ENCODE measurements at places on chromosomes 16 and 17. TPM values are rescaled to one million over a fixed set of nuclear protein-coding genes. Genes with fewer than 3 reads are reported as not detected.

GRCh38 chr16:70804153-70804733 is 3.3 kb upstream of the VAC14 start:
- no peak for DNase-seq

- DNase-seq, result no peak
These were observed 162.7 kb downstream of the CCT6B start for GRCh38 chr17:34798581-34798980.

- no peak for DNase-seq
These were observed 221.6 kb downstream of the GSG1L start for GRCh38 chr16:27841911-27842310.

GRCh38 chr16:69197573-69197972 is 10.6 kb downstream of the SNTB2 start:
- DNase-seq, result no peak

Gene NUP88
- total RNA-seq, result 70.4 TPM

Gene SLC6A4
- total RNA-seq, result 0.37 TPM

Gene PITPNM3
- total RNA-seq, result 2.3 TPM
